ENCODE measurements at places on chromosomes 16 and 17. TPM values are rescaled to one million over a fixed set of nuclear protein-coding genes. Genes with fewer than 3 reads are reported as not detected.

RAB34 gene
- total RNA-seq = 153 TPM

ABCA9 gene
- total RNA-seq = 1.8 TPM

MPO gene
- not detected for total RNA-seq

GRCh38 chr17:48549281-48549630 is 4.3 kb upstream of the HOXB2 start:
- peaks cover 1% of the 10 kb centered on the region for H3K4me1 ChIP-seq
- H3K27ac ChIP-seq = no peak overlapping the region
- H3K27me3 ChIP-seq = peaks cover 86% of the 10 kb centered on the region
- no peak overlapping the region for H3K4me3 ChIP-seq

GRCh38 chr17:66855204-66855603 is 20.3 kb downstream of the CACNG5 start:
- no peaks in the 10 kb centered on the region for H3K36me3 ChIP-seq
- H3K27me3 ChIP-seq = peaks cover 34% of the 10 kb centered on the region
- H3K4me3 ChIP-seq = no peak overlapping the region

GRCh38 chr17:41284546-41284945 is 9.0 kb downstream of the KRTAP9-7 start:
- no peaks in the 10 kb centered on the region for H3K27me3 ChIP-seq
- H3K36me3 ChIP-seq = no peaks in the 10 kb centered on the region
- peaks cover 15% of the 10 kb centered on the region for H3K4me1 ChIP-seq

All from osteocyte (in vitro differentiated cells).